ENCODE measurements at places on chromosomes 2 and 18. TPM values are rescaled to one million over a fixed set of nuclear protein-coding genes. Genes with fewer than 3 reads are reported as not detected.

The CXCR4 gene
- 1.0 TPM for total RNA-seq

The TEKT4 gene
- total RNA-seq, result not detected

The PTPRN gene
- total RNA-seq, result 3.6 TPM

The DYNAP gene
- not detected for total RNA-seq

The ZNF396 gene
- total RNA-seq, result 3.0 TPM

The GALNT14 gene
- total RNA-seq, result 0.66 TPM

The HTR2B gene
- 9.8 TPM for total RNA-seq

The FTCDNL1 gene
- 3.3 TPM for total RNA-seq
